Epithelial cell of umbilical artery (primary cell): ENCODE measurements at places on chromosomes 11 and 22. TPM values are rescaled to one million over a fixed set of nuclear protein-coding genes. Genes with fewer than 3 reads are reported as not detected.

The MRGPRE gene
- not detected in 2 replicates for total RNA-seq

The PTPN5 gene
- not detected in 2 replicates for total RNA-seq

The NAALADL1 gene
- total RNA-seq, result 5.5 and 9.7 TPM in 2 replicates

The MS4A14 gene
- total RNA-seq, result not detected in 2 replicates

The C11orf91 gene
- total RNA-seq, result 0.32 TPM in 1 of 2 replicates, not detected in the other

The INS gene
- total RNA-seq, result not detected in 2 replicates

The CALCB gene
- 0.30 TPM in 1 of 2 replicates, not detected in the other for total RNA-seq

The RCN1 gene
- 359 and 417 TPM in 2 replicates for total RNA-seq

The NRGN gene
- total RNA-seq, result 0.32 and 0.91 TPM in 2 replicates

The SMC1B gene
- total RNA-seq, result 0.15 TPM in 1 of 2 replicates, not detected in the other

The OR52I2 gene
- total RNA-seq, result not detected in 2 replicates

The PRRG4 gene
- total RNA-seq, result under 0.01 and 0.15 TPM in 2 replicates

The KCNJ11 gene
- total RNA-seq, result under 0.01 TPM in 1 of 2 replicates, not detected in the other

The SNRPD3 gene
- total RNA-seq, result 189 and 225 TPM in 2 replicates

The MFNG gene
- total RNA-seq, result 84.5 and 132 TPM in 2 replicates

The CCDC87 gene
- total RNA-seq, result under 0.01 and 0.15 TPM in 2 replicates

The KDELR3 gene
- total RNA-seq, result 25.5 and 80.2 TPM in 2 replicates

The ZPR1 gene
- total RNA-seq, result 44.8 and 45.8 TPM in 2 replicates

The CARNS1 gene
- 0.15 and 0.32 TPM in 2 replicates for total RNA-seq

The GGTLC3 gene
- total RNA-seq, result not detected in 2 replicates

The WNT11 gene
- 0.65 TPM in 1 of 2 replicates, not detected in the other for total RNA-seq
